ENCODE measurements at places on chromosomes 6 and 20.

DNA sequence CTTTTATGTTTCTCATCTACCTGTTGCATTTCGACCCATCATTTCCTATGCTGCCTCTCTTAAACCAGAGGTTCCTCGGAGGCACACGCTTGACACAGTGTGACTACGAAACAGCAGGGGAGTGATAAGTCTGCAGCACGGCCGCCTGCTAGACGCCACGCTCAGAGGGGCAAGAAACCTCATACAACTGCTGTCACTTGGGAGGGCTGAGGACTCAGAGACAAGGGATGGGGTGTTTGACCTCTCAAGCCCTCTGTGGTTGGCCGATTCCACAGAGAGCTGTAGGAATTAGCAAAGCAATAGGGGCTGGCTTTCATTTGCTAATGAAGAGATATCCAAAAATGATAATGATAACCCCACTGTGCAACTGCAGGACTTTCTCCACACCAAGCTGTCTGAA lies 372.5 kb downstream of the ZFAND3 start:
- DNase-seq = no peak

DNA sequence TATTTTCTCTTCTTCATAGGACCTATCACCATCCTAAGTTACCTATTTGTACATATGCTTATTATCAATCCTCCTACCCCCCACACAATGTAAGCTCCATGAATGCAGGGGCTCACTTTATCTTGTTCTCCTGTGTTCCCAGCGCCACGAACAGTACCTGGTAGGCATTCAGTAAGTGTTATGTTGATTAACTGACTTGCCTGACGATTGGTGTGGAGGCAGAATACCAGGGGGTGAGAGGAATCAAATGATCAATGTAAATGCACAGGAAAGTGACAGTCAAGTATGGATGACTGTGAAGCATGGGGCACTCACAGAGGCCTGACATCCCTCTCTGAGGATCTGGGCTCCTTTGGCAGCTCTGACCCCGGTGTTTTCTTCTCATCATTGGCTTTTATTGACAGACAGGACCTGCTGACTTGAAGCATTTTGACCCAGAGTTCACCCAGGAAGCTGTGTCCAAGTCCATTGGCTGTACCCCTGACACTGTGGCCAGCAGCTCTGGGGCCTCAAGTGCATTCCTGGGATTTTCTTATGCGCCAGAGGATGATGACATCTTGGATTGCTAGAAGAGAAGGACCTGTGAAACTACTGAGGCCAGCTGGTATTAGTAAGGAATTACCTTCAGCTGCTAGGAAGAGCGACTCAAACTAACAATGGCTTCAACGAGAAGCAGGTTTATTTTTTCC lies 6.1 kb upstream of the IFT52 start:
- no peak for DNase-seq

DNA sequence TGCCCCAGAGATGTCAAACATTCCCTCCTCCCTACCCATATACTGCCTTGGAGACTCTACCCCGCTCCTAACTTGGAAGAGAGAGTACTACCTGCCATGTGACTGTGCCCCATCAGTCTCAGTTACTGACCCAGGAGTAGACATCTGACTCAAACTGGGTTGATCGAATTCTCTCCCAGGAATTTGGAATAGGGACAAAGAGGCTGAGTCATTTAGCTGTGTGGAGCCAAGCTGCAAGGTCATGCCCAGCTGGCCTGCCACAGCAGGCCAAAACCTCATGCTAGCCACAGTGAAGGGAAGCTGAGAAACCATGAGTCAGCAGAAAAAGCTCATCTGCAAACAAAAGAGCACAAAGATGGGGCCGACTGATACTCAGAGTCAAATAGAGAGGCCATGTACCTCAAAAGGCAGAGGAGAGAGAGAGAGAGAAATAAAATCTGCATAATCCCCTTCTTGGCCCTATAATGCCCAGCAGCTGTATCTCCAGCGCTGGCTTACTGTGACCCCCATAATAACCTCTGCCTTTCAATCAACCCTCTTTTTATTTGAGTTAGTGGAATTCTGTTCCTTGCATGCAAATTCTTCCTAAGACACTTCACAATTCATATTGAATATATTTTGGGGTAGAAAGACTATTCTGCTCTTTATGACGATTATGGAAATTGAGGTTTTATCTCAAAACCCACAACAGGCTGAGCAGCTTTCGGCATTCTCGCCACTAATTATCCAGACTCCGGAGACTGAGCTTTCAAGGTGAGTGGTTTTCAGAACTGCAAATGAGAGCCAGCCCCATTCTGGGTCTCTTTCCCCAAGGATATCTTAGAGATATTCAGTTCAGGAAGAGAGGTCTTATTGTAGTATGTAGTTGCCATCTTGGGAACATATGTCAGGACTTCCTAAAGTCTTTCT lies 21.4 kb upstream of the AKIRIN2 start:
- no peak for DNase-seq

GRCh38 chr6:39130691-39131090 lies 15.7 kb upstream of the SAYSD1 start:
- DNase-seq = no peak

- no peak for DNase-seq
Measured at GRCh38 chr6:105794239-105794638, 291.9 kb upstream of the PRDM1 start.

All from stimulated activated CD8-positive, alpha-beta memory T cell treated with anti-CD3 and anti-CD28 coated beads, Interleukin-15, amount 100 ng/mL, for 24 hours (primary cell).